ENCODE measurements at places on chromosomes 5 and 9.

- DNase-seq: no peak
Observed at GRCh38 chr5:119336262-119336661, 19.6 kb upstream of the TNFAIP8 start.

DNA sequence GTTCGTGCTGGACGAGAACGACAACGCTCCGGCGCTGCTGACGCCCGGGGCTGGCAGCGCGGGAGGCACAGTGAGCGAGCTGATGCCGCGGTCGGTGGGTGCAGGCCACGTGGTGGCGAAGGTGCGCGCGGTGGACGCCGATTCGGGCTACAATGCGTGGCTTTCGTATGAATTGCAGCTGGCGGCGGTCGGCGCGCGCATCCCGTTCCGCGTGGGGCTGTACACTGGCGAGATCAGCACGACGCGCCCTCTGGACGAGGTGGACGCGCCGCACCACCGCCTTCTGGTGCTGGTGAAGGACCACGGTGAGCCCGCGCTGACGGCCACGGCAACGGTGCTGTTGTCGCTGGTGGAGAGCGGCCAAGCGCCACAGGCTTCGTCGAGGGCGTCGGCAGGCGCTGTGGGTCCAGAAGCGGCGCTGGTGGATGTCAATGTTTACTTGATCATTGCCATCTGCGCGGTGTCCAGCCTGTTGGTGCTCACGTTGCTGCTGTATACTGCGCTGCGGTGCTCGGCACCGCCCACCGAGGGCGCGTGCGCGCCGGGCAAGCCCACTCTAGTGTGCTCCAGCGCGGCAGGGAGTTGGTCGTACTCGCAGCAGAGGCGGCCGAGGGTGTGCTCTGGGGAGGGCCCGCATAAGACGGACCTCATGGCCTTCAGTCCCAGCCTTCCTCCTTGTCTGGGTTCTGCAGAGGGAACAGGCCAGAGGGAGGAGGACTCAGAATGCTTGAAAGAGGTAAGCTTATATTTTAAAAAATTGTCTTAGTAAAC is 2.2 kb downstream of the PCDHA13 start:
- DNase-seq: no peak

- no peak for DNase-seq
Observed at GRCh38 chr5:115770466-115770865, 46.0 kb downstream of the CDO1 start.

GRCh38 chr5:66666778-66667177 is 70.6 kb downstream of the MAST4 start:
- no peak for DNase-seq

- DNase-seq: no peak
Observed at GRCh38 chr5:180487556-180487955, 6.6 kb upstream of the CNOT6 start.

GRCh38 chr9:91676046-91676445 is 252.4 kb upstream of the NFIL3 start:
- DNase-seq: no peak

DNA sequence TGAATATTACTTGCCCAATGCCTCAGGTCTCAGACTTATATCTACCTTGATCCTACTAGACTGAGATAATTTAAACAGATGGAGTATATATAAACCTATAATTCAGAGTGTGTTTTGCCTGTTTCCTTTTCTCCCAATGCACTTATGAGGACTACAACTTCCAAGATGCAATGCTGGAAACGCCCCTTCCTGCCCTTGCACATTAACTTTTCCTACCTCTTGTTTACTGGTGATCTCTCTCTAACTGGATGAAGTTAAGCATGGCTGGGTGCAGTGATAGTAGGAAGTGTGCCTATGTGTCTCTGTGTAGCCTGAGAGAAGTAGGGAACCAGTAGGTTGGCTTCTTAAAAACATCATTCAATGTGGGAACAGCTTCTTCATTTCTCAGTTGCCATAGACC is 115.2 kb downstream of the SVEP1 start:
- no peak for DNase-seq
